ENCODE measurements at places on chromosomes 5 and 9.

GRCh38 chr9:72996684-72997314 is 43.9 kb upstream of the ALDH1A1 start:
- no peak for DNase-seq

- no peak for DNase-seq
Observed at GRCh38 chr5:42745856-42746255, 10.8 kb upstream of the CCDC152 start.

DNA sequence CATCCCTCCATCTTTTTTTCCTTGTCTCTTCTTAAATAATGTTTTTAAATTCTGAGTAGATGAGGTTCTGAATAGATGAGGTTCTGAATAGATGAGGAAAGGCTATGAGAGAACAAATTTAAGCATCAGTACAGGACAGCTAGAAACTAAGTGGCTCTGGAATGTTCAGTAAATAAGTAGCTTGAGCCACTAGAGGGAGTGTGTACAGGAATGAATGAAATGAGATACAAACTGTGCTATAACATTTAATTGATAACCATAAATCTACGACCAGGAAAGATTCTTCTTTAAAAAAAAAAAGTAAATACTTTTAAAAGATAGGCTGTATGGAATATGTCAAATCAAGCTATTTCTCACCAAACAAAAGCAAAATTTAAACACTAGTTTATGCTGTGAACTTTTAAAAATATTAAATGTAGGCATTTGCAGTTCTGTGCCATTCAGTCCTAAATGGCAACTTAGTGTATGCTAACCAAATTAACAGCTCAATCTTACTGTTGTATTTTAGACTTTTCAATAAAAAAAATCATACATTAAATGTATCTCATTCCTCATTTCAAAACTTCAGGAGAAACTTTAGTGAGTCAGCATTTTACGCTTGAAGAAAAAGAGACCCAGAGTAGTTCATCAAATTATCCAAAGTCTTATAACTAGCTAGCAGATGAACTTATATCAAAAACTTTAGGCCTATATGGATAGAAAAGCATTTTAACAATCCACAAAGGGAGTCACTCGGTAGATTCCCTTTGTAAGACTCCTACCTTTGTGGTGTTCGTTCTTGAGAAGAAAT is 70.4 kb upstream of the SNX2 start:
- no peak for DNase-seq

- DNase-seq = no peak
Observed at GRCh38 chr5:77452351-77452750, 39.8 kb downstream of the WDR41 start.

Measured in activated CD4-positive, alpha-beta T cell treated with anti-CD3 and anti-CD28 coated beads for 4 hours (primary cell).